ENCODE measurements at places on chromosomes 12 and 14.
A peak's percentile ranks its signal among the peaks of the same experiment; 100 is the strongest.

DNA sequence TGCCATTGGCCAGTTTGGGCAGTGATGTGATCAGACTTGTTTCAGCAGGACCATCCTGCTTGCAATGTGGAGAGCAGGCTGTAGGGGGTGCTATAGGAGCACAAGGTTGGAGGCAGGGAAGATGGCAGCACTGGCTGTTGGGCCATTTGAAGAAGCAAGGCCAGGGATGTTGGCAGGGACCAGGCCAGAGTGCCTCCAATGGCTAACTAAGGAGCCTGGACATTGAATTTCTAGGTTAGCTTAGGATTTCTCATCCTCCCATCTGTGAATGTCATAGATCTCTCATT is 23.5 kb downstream of the FGF23 start:
- peak; percentile 4 for DNase-seq

- DNase-seq = peak; percentile 89
Measured at GRCh38 chr14:54796961-54797360, 105.7 kb downstream of the GCH1 start.

GRCh38 chr14:32476532-32476931 is 147.4 kb downstream of the AKAP6 start:
- no peak for DNase-seq

- no peak for DNase-seq
Measured at GRCh38 chr12:2735432-2735831, 59.3 kb upstream of the FKBP4 start.

DNA sequence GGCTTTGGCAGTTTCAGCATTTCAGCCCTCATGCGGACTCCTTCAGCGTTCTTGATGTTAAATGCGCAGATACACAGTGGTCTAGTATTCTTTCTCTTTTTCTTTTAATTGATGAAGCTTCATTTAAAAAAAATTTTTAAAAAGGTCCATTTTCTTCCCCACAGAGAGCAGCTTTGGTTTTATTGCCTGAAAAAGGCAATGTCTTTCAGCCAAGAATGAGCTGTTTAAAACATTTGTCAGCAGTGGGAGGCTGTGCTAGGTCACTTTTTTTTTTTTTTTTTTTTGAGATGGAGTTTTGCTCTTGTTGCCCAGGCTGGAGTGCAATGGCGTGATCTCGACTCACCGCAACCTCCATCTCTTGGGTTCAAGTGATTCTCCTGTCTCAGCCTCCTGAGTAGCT is 13.5 kb downstream of the KMT5A start:
- DNase-seq = no peak

- DNase-seq = peak; percentile 92
Measured at GRCh38 chr12:124379938-124380754, 85.3 kb downstream of the RFLNA start.
